Activated gamma-delta T cell treated with Interleukin-2 at 50 U/mL for 16 hours (primary cell): ENCODE measurements at places on chromosomes 7 and 10.

DNA sequence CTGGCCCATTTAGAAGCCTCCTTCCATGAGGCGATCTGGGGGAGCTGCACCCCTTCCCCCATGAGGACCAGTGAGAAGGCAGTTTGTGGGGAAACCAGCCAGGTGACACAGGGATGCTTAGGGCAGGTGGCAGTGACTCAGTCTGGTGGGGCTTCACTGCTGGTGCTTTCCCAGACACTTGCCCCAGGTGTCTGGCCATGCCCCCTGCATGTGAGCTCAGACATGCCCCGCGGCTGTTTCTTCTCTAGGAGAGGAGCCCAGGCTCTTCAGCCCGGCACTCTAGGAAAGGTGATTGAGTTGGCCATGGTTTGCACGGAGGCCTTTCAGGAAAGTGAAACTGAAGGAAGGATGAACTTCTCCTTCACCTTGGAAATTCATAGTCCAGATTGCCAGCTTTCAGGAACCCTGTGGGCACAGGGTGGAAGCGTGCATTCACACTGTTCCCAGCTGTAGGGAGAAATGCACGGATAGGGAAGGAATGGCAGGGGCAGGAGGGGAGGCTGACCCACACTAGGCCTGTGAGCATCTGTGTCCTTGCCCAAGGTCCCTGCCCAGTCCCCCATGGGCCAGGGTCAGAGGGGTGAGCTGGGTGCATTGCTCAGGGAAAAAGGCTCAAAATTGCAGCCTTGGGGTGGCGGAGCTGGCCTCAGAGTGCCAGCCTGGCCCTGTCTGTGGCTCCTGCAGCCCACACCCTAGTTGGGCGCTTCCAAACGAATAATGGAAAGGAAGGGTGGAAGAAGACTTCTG lies 359.1 kb downstream of the GLRX3 start:
- DNase-seq, result no peak

GRCh38 chr10:26858707-26859034 lies 2.1 kb downstream of the ABI1 start:
- DNase-seq, result no peak

DNA sequence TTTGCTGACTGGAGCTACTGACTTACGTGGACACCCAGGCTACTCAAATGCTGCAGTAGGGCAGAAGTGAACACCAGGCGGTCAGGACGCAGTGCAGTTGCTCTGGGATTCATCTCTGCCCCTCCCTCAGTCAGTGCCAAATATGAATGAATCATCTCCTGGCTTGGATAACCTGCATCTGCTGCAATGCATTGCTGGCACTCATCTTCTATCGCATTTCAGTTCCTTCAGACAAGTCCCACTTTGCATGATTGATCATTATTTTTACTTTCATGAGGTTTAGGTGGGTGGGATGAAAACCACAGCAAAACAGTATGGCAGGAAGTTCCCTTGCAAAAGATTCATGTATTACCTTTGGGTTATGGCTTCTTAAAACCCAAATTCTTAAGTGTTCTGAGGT lies 224.6 kb upstream of the NRP1 start:
- DNase-seq, result no peak

DNA sequence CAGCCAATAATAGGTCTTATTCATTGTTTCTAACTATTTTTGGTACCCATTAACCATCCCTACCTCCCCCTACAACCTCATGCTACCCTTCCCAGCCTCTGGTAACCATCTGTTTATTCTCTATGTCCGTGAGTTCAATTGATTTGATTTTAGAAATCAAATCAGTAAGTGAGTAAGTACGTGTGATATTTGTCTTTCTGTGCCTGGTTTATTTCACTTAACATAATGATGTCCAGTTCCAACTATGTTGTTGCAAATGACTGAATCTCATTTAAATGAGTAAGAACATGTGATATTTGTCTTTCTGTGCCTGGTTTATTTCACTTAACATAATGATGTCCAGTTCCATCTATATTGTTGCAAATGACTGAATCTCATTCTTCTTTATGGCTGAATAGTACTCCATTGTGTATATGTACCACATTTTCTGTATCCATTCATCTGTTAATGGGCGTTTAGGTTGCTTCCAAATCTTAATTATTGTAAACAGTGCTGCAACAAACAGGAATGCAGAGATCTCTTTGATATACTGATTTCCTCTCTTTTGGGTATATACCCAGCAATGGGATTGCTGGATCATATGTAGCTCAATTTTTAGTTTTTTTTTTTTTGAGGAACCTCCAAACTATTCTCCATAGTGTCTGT lies 49.7 kb upstream of the BICC1 start:
- DNase-seq, result no peak

DNA sequence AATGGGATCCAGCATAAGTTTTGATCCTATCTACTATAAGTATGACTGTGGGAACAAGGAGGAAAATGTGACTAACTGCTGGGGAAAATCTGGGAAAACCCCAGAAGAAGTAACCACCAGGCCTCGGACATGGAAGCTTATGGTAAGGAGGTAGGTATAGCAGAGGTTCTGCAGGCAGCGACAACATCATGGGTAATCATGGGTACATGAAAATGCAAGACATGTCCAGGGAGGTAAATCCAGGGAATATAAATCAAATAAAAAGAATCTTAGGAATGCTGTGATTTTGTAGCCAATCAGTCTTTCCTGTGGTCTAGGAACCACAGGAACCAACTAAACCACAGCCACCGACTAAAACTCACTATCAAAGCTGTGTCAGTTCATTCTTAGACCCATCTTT lies 168.3 kb upstream of the NPY start:
- DNase-seq, result no peak

- DNase-seq, result no peak
Observed at GRCh38 chr10:129135624-129136023, 331.4 kb upstream of the MGMT start.

- DNase-seq, result no peak
Observed at GRCh38 chr7:152176797-152177196, 151.3 kb downstream of the GALNT11 start.

GRCh38 chr7:7630626-7631329 lies 9.8 kb upstream of the UMAD1 start:
- no peak for DNase-seq

- no peak for DNase-seq
Observed at GRCh38 chr10:110706690-110707098, 62.6 kb downstream of the RBM20 start.

GRCh38 chr10:3887404-3887803 lies 102.4 kb upstream of the KLF6 start:
- no peak for DNase-seq

GRCh38 chr7:69786730-69787395 lies 188.6 kb downstream of the AUTS2 start:
- DNase-seq, result no peak

- DNase-seq, result peak; percentile 58
Observed at GRCh38 chr7:100493476-100494264, 9.9 kb downstream of the NYAP1 start.

DNA sequence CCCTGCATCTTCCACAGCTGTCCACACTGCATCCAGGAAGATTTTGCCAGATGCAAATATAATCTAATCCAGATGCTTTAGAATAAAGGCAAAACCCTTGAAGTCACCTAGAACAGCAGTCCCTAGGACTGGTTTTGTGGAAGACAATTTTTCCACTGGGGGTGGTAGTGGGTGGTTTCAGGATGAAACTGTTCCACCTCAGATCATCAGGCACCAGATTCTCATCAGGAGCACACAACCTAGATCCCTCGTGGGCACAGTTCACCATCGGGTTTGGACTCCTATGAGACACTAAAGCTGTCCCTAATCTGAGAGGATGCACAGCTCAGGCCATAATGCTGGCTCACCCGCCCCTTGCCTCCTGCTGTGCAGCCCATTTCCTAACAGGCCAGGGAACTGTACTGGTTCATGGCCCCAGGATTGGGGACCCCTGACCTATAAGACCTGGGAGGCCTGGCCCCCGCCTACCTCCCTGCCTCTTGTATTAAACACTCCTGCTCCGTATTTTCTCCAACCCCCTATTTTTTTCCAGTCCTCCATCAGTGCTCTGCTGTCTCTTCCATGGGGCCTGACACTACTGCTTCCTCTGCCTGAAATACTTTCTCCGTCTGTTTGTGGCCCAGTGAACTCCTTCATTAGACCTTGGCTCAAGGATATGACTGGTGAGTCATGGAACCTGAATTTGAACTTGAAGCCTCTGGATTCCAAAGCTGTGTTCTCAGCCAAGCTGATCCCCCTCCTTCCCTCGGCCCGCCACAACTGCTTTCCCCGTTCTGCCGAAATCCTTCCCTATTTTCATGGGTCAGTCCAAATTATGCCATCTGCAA lies 79.9 kb upstream of the RHEB start:
- DNase-seq, result no peak

DNA sequence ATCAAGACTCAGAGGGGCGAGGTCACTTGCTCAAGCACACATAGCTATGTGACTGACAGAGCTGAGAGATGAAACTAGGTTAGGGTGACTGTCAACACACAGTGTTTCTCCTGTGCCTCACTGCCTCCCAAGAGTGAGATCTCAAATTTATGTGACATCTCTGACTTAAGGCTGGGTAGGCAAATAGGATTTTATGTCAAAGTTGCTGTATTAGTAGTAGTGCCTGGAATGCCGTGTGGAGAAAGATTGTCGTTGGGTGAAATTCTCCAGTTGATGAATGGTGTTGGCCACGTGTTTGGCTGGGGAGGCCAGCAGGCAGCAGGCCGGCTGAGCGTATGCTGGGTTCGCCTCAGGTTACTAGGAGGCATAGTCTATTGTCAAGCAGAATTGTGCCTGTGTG lies 148.3 kb upstream of the BMPER start:
- DNase-seq, result no peak

DNA sequence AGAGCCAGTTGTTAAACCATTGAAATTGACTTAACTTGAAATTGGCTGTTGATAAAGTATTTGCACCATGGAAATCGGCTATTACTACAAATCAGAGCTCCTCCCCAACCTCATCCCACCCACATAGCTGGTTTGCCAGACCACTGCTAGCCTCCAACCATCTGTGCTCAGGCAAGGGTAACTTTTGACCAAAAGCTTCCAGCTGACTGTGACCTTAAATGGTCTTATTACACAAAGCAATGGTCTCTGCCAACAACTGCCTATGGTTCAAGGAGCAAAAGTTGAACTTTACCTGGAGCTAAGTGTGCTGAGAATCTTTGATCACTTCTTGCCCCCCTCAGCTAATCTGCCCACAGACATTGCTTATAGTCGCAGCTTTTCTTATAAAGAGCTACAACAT lies 48.5 kb upstream of the ADRB1 start:
- no peak for DNase-seq

GRCh38 chr7:91504919-91505318 lies 240.7 kb downstream of the FZD1 start:
- no peak for DNase-seq

DNA sequence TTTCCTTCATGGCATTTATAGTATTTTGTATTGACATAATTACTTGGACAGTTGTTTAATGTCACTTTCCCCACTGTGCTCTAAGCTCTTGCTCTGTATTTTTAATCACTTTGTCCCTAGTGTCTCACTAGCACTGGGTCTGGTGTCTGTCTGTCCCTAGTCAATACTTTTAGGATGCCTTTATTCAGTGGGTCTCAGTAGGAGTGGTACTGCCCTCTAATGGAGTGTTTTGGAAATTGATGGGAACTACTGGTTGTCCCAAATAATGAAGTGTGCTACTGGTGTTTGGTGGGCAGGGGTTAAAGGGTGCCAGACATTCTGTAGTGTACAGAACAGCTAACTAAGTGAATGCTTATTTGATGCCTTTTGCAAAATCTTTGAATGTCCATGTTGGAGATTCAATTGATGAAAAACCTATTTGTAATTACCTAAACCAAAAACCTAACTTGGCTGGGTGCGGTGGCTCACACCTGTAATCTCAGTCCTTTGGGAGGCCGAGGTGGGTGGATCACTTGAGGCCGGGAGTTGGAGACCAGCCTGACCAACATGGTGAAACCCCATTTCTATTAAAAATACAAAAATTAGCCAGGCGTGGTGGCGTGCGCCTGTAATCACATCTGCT lies 33.3 kb downstream of the CDK14 start:
- no peak for DNase-seq

- DNase-seq, result no peak
Observed at GRCh38 chr10:51759896-51760534, 60.6 kb upstream of the CSTF2T start.

- DNase-seq, result no peak
Observed at GRCh38 chr10:91702620-91703019, 69.7 kb upstream of the PPP1R3C start.

DNA sequence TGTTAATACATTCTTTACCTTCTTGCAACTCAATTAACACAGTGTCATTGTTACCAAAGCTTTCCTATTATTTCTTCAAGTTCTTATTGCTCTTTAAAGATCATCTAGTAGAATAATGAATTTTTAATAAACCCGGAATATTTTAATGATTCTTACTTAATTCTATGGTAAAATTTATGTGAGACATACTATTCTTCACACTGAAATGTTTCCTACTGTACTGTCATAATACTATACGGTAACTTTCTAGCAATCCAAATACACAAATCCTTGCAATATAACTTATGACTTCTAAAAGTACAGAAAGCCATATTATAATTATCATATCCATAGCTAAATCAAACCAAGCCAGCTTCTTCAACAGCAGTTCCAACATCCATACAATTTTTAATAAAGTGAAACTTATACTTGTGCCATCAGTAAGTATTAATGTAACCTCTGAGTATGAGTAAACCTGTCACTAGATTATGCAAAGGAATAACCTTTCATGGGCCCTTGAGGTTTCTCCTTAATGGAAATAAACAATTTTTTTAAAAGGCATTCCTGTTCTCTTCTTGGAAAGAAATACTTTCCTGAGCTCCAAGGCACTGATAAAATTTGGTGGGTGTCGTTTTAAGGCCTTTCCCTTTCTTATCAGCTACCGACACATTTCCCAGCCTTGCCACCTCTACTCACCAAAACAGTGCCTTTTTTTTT lies 87.4 kb downstream of the IMMP2L start:
- DNase-seq, result no peak

- DNase-seq, result no peak
Observed at GRCh38 chr10:118171861-118172260, 125.1 kb upstream of the RAB11FIP2 start.

- DNase-seq, result no peak
Observed at GRCh38 chr10:114850126-114850525, 28.5 kb downstream of the FHIP2A start.

GRCh38 chr10:131213741-131214505 lies 97.6 kb downstream of the TCERG1L start:
- no peak for DNase-seq

GRCh38 chr7:18663321-18663720 lies 167.8 kb downstream of the HDAC9 start:
- DNase-seq, result no peak

DNA sequence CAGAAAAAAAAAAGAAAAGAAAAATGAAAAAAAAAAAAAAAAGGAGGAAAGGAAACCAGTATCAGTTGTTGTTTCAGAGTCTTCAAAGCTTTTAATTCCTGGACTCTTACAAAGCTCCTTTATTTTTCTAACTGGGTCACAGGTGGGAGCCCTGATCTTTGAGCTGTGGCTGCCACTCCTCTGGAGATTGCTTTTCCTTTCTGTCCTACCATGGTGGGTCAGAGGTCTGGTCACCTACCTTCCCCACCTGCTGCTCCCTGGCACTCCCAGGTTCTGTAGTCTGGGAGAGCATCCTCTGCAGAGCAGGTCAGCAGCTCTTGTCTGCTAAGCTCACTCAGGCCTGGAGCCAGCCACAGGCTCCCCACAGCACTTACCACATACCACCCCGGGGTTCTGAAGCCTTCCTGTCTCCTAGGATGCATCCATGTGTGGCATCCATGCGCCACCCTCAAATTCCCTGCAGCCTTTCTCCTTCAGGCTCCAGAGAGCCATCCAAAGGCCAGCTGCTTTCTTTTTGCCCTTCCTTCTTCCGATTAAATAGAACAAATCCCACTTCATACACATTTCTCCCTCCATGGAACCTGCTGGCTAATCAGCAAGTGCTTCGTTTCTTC lies 73.2 kb upstream of the TPK1 start:
- DNase-seq, result no peak
